ENCODE measurements at places on chromosomes 7 and 10.

DNA sequence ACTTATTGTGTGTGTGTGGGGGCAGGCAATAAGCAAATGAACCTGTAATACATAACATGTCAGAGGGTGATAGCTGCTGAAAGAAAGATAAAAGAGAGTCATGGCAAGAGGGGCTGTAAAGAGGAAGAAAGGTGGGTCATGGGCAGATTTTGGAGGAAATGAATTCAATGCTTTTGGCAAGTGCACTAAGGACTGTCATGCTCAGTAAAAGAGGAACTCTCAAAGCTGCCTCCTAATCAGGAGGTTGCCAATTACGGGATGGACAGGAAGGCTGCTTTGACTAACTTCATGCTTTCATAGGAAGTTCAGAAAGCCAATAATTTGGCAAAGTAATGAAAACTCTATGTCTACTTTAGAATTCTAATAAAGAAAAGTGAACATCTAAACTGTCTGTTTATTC lies 401.2 kb downstream of the SH2D4B start:
- DNase-seq, result no peak

DNA sequence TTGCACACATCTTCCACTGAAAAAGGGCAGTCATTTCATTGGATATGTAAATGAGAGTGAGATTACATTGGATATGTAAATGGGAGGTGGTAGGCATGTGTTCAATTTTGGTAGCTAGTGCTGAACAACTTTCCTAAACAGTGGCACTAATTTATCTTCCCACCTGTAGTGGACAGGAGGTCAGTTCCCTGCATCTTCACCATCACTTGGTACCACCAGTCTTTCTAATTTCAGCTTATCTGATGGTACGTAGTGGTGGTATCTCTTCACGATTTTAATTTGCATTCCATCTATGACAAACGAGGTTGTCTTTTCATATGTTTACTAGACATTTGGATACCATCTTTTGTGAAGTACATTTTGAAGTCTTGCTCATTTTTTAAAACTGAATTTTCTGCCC lies 58.1 kb downstream of the PFKFB3 start:
- no peak for DNase-seq

GRCh38 chr10:77892021-77892739 lies 34.4 kb downstream of the DLG5 start:
- no peak for DNase-seq

DNA sequence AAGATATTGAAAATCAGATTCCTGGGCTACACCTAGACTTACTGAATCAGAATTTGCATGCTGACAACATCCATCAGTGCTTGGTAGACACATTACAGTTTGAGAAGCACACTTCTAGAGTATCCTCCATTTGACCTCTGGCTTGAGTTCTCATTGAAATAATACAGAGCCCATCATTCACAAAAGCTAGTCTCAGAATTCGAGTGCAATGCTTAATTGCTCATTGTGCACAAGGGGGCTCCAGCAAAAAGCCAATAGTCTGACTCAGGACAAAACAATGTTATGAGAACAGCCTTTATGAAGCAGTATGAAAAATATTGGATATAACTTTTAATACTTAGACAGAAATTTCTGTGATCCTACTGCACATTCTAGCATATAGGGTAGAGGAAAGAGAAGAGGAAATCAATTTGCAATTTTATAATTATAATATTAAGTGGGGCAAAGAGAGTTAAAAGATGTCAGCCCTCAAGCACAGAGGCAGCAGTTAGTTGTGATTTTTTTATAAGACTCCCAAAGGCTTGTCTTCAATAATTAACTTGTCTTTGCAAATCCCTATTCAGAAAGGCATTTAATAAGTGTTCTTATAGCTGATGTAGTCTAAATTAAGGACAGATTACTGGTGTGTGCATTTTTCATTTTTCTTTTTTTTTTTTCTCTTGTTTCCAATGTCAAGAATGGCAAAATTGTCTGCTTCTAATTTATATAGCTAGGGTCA lies 105.8 kb upstream of the ANK3 start:
- no peak for DNase-seq

DNA sequence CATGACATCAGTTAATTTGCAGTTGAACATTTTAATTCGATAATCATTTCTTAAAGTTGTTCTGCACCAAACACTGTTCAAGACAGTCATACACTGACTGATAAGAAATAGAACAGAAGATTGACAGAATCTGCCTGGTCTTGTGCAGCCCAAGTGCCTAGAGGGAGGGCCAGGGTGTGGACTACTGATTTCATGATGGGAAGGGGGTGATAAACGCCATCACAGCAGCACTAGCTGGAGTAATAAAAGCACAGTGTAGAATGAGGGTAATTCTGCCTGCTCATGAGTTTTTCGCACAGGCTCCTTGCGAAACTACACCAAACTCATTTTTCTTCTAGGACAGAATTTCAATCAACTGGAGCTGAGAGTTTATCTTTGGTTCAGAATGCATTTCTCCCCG lies 270.1 kb downstream of the ARL4A start:
- no peak for DNase-seq
